Thoracic aorta (tissue), 2 donors: ENCODE measurements at places on chromosomes 2 and 18.

GRCh38 chr18:75207310-75208154 is 1.4 kb downstream of the PTGR3 start:
- no peak for DNase-seq

GRCh38 chr2:142991295-142991694 is 113.8 kb downstream of the KYNU start:
- DNase-seq = no peak

- no peak for DNase-seq
Measured at GRCh38 chr2:240919161-240919781, 13.1 kb downstream of the CROCC2 start.

DNA sequence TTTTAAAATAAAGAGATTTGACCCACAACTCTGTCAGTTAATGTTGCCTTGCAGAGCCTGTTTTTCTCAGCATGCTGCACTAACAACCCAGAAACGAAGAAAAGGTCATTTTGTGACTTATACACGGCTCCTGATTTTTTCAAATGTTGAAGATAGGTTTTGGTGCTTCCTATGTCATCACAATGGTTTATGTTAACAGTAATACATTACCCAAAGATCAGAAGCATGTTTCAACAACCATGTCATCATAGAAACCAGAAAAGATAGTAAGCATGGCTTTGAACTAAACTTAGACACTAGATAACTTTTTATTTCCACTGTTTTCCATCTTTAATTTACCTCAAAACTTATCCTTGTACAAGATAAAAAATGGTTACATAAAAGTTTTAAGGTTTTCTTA is 10.1 kb downstream of the BAZ2B start:
- no peak for DNase-seq

DNA sequence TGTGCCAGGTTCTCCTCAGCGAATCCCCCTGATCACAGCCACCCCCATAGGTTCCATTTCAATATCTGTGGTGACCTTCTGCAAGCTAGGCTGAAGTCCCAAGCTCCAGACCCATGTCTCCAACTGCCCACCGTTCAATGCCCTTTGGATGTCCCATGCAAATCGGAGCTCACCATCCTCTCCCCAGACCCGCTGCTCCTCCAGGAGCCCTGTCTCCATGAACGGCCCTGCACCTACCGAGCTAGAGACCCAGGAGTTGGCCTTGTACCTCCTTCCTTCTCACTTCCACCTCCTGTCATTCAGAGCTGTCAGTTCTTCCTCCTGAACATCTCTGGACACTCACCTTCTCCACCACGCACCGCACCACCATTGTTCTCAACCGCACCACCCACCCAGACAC is 1.0 kb upstream of the FAHD2A start:
- DNase-seq = no peak

GRCh38 chr18:24015639-24016631 is 1.4 kb downstream of the TTC39C start:
- no peak for DNase-seq

DNA sequence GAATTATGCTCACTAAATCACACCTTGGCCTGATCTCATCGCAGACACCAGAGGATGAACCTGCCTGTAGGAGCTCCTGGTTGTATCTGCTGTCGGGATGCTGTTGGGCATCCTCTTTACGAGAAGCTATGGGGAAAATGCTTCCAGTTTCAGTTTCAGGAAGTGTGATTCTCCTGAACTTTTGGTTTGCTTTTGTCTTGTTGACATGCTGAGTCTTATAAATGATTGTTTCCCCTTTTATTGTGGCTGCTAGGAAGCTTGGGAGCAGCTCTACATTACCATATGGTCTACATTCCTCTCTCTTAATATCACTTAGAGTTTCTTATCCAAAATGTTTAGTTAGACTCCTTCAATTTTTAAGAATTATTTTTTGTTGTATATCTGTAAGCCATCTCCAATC is 227.5 kb downstream of the MTX2 start:
- no peak for DNase-seq

DNA sequence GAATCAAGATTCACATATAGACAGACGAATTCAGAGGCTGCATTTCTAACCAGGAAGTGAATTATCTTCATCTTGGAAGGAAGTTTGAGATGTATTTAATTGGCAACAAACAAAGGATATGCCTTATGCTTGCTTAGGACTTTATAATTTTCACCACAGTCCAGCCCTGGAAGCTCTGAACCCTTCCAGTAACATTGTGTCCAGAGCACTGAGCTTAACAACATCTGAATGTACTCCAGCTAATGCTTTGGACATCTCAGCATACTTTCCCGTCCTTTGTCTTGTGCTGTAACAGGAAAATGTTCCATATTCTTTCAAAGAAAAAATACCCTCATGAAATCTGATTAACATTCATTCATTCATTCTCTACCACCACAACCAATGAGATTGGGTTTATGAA is 136.3 kb upstream of the SPATS2L start:
- DNase-seq = no peak

- DNase-seq = no peak
Measured at GRCh38 chr2:20042531-20042930, 8.9 kb downstream of the LAPTM4A start.

DNA sequence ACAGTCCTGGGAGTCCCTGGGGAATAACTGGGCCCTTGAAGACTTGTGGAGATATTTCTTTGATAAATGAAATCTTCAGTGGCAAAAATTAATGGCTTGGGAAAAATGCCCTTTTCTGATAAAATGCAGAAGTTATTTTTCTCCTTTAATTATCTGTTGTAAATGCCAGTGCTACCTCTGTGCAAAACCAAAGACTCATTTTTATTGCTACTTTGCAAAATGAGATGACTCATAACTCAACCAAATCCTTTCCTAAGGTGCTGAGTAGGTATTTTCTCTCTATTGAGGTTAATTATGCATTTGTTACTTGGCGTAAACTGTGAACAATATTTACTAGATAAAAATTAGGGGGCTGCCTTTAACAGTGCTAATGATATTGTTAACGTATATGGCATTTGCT is 163.9 kb downstream of the DOK6 start:
- no peak for DNase-seq

- DNase-seq = no peak
Measured at GRCh38 chr2:64128406-64128805, 15.8 kb downstream of the PELI1 start.

- DNase-seq = no peak
Measured at GRCh38 chr2:178829299-178829960, 22.2 kb upstream of the TTN start.

GRCh38 chr18:6785001-6785400 is 55.5 kb downstream of the ARHGAP28 start:
- DNase-seq = no peak

DNA sequence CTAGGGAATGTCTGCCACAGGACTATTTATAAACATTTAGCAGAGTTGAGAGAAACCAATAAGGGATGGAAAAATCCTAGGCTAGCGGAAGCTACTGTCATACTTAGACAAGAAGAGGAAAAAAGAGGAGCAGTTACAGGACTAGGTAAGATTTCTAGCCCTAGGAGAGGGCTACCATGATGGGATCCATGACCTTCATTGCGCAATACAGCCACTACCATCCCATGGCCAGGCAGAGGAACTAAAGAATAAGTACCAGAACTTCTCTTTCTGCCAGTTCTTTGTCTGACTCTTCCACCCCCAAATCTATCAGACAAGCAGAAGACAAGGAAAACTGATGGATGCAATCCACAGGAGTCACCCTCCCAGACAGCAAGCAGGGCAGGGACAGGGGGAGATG is 417.0 kb upstream of the CHST9 start:
- DNase-seq = no peak

- no peak for DNase-seq
Measured at GRCh38 chr2:119006441-119006840, 64.4 kb downstream of the MARCO start.

DNA sequence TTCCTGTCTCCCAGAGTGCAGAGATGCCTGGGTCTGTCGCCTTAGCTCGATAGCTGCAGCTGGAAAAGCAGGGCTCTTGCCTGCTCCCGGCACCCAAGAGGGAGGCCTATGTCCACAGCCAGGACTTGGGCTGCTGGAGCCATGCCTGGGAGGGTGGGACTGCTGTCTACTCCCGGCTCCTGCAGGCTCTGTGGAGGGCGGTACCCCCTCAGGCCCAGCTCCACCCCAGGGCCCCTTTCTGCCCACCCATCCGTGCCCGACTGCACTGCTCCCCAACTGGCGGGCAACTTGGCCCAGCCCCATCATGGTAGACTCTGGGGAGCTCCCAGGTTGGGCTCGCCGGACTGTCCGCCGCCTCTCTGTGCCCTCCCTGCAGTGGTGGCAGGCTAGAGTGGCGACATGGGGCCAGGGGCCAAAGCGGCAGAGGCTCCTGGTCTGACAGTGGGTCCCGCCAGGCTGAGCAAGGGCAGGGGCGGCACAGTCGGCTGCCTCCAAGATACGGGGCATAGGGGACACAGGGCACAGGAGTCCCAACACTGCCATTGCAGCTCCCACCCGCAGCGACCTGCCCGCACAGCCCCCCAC is 901.0 kb downstream of the CCDC85A start:
- DNase-seq = no peak

- no peak for DNase-seq
Measured at GRCh38 chr18:63152791-63153190, 166.8 kb downstream of the BCL2 start.

- no peak for DNase-seq
Measured at GRCh38 chr2:204059016-204059415, 122.5 kb downstream of the ICOS start.

DNA sequence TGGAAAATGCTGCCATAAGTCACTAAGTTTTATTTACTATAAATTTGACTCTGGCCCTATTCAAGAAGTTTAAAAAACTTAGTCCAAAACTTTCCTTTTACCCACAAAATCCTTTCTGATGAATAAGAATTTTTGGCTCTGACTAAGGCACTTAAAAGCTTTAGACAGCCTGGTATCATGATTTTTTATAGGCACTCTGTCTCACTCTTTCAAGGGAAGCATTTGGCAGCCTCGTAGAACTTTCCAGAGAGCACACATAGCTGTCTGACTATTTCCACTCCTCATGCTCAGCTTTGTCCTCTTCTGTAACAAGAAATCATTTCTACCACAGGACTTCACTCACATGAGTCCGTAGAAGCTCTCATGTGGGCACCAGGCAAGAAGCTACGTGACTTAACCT is 32.3 kb upstream of the XDH start:
- no peak for DNase-seq

DNA sequence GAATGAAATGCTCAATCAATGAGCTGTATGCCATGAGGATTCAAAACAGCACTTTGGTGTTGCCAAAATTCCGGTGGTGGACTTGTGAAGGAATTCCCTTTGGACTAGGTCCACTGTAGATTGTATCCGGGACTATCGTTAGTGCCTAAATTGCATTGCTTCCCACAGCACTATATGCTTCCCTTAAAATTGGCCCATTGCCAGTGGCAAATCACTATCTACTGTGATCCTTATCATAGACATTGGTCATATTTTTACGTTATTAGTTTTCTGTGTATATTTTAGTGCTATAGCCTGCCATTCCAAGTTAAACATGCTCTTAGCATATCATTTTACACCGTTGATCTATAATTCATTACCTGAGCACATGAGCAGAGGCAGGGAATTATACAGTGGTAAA is 1.7 kb downstream of the PJVK start:
- no peak for DNase-seq

DNA sequence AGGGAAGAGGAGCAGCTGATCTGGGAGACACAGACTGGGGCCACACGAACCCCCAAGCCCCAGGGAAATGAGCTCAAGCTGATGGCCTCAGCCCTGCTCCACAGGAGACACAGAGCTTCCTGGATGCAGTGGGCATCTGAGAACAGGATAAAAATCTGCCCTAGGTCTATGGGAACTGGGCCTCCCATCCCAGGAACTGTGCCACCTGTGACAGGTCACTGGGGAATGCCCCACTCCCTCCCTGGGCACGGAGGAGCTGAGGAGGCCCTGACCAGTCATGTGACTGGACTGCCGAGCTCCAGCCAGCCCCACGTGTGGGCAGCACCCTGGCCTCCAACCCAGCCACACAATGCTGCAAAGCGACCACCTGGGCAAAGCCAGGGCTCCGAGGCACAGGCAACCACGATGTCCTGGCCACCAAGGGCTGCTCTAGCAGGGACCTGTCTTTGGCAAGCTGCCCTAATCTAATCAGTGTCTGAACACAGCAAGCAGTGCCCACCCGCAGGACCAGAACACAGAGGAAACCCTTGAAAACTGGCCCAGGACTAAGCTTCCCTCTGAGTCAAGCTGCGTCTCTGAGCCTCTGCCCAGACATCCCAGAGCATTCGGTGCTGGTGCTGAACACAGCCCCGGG is 57.8 kb upstream of the ID2 start:
- no peak for DNase-seq

GRCh38 chr2:175709248-175709647 is 292.8 kb downstream of the LNPK start:
- DNase-seq = no peak

- no peak for DNase-seq
Measured at GRCh38 chr2:216082117-216082711, 495 bp downstream of the TMEM169 start.

DNA sequence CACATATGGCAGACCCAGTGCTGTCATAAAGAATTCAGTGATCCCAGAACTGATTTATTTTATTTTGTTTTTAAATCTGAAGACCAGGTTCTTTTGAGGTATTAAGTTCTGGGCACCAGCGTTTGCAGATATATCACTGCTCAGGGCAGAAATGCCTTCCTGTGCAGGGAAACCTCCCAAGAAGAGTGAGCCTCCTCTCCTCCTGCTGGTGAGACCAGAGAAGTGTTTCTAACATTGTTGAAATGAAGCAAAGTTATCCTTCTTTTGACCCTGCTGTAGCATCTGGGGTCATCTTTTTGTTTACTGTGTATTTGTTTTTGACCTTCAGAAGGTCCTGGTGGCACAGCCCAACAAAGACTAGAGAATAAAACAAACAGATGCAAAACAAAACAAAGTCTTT is 94.0 kb downstream of the AQP4 start:
- no peak for DNase-seq

- DNase-seq = no peak
Measured at GRCh38 chr2:107775791-107776190, 50.9 kb upstream of the RGPD4 start.

GRCh38 chr18:7809455-7809854 is 242.3 kb downstream of the PTPRM start:
- no peak for DNase-seq

DNA sequence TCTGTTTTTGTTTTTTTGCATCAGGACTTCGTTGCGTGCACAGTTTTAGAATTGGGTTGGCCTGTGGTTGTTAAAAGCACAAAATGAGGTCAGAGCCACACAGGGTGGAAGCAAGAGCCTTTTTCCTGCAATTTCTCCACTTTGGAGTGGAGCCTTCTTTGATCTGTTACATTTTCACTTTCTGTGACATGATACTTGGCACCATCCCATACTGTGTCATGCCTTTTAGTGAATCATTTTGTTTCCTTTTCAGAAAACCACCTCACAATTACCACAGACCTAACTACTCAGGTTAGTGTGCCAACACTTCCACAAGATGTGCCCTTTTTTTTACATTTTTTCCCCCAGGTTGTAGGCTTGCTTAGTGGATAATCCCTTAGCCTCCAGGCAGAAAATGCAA is 32.5 kb downstream of the MERTK start:
- DNase-seq = no peak
